ENCODE measurements at places on chromosomes 1 and 21.
A peak's percentile ranks its signal among the peaks of the same experiment; 100 is the strongest.

GRCh38 chr1:28417441-28417922 is 47.9 kb downstream of the PHACTR4 start:
- peak; percentile 53 for DNase-seq

DNA sequence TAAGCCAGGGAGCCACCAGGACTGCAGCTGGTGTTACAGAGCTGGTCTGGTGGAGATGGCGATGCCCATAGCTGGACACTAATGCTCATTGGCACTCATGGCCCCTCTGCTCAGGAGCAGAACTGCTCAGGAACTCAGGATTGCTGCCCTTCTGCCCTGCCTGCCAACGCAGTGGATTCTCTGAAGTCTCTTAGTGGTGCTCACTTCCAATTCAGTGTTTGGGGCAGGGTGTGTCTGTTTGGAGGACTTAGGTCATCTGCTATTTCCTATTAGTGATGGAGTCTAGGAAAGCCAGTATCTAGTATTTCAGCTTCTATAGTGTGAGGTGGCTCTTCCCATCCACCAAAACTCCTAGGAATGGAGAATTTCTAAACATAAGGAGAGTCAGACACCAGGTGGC is 29.1 kb downstream of the S100A10 start:
- DNase-seq: no peak

DNA sequence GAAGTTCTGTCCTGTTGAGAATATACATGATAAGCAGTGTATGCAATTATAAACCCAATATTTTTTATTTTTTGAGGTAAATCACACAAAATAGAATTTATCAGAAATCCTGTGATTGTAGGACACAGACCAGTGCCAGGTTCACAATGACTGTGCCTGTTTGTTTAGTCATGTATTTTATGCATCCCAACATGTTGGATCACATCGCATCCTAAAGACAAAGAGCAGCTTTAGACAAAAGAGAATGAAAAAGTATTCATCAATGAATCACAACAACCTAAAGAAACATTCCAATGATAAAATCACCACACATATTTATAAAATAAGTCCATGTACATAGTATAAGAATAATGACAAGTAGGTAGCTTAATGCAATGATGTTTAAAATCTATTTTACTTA is 53.2 kb upstream of the LRRC8D start:
- DNase-seq: no peak

GRCh38 chr1:91803847-91804545 is 82.0 kb downstream of the TGFBR3 start:
- no peak for DNase-seq

DNA sequence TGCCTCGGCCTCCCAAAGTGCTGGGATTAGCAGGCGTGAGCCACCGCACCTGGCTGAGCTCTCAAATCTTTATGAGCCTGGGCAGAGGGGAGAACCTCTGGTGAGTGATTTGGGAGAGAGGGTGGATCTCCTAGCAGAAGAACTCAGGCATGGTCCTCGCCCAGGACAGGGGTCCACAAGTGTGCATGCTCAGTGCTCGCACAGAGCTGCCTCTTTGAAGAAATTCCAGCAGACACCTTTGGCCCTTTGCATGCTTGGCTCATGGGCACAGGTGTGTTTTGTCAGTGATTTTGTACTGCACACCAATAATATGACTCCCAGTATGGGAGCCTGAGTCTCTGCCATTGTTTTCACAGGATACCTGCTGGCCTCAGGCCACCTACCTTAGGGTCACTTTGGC is 11.8 kb upstream of the PRAMEF12 start:
- no peak for DNase-seq

DNA sequence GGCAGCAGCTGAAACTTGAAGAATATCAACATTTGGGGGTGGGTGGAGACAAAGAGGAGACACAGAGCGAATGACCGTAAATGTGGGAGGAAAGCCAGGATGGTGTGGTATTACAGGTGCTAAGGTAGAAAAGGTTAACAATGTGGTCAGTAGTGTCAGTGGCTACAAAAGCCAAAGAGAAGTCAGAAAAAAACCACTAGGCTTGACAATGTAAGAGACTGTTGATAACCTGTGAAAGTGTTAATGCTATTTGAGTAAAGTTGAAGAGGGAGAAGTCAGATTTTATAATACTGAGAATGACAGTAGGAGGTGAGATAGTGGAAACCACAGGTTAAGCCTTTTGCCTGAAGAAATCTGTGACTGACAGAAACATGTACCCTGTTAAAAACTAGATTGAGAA is 120.8 kb downstream of the CLEC20A start:
- no peak for DNase-seq

GRCh38 chr1:20322825-20323612 is 32.3 kb downstream of the VWA5B1 start:
- DNase-seq: no peak

DNA sequence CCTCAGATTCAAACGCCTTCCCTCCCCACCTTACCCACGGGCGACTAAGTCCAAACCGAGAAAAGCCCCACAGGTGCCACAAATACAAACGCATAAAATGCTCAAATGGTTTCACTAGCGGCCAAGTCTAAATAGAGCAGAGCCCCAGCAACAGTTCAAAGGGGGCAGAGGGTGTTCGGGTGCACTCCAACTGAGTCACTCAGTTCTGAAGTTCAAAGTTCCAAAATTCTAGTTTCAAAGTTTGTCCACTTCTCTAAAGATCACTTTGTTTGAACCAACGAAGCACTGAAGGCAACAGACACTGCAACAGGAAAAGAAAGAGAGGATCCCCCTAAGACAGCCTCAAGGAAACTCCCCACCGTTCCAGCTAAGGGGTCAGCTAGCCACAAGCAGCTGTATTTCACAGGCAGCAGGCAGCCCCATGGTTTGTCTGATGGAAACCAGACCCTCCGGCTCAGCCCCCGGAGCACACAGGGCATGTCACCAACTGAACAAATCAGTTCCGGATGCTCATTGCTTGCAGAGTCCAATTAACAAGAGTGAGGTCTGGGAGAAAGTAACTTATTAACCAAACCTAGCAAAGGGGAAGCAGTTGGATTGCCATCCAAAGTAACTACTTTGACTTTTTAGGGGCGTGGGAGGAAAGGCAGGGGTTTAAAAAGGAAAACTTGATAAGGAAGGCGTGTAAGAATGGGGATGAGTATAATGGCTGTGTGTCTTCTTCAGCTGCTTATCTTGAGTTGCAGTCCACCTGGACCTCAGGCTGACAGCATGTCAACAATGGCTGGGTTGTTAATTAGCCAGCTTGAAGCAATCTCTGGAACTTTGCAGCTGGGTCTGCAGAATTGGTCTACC is 1423.9 kb upstream of the PRMT6 start:
- DNase-seq: no peak

GRCh38 chr1:211783897-211784296 is 46.7 kb downstream of the LPGAT1 start:
- DNase-seq: no peak

GRCh38 chr1:25896266-25896665 is 10.0 kb downstream of the STMN1 start:
- DNase-seq: no peak

DNA sequence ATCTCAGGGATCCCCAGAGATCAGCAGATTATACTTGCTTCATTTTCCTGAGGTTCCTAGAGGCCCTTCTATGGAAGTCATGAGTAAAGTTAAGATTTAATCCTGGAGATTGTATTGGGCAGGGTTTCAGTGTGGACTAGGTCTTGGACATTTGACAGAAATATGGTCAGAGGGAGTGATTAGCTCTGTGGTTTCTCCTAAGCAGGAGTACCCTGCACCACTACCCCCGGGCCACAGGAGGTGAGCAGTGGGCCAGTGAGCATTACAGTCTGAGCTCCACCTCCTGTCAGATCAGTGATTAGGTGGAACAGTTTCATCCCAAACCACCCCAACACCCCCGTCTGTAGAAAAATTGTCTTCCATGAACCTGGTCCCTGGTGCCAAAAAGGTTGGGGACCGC is 43.2 kb downstream of the PHACTR4 start:
- no peak for DNase-seq

DNA sequence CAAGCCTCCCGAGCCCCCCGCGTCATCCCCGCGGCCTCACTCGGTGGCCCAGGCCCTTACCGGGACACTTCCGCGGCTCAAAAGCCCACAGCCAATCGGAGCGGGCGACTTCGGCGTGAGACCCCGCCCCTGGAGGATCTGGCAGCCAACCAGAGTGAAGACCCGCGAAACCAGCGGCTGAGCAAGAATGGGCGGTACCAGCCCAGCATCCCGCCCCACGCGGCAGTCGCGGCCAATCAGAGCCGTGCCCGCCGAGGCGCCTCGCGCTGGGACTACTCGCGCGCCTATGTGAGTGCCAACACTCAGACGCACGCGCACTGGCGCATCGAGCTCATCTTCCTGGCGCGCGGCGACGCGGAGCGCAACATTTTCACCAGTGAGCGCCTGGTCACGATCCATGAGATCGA is 22.5 kb downstream of the DISP3 start:
- no peak for DNase-seq

GRCh38 chr21:36839123-36839522 is 127.3 kb downstream of the HLCS start:
- DNase-seq: no peak

DNA sequence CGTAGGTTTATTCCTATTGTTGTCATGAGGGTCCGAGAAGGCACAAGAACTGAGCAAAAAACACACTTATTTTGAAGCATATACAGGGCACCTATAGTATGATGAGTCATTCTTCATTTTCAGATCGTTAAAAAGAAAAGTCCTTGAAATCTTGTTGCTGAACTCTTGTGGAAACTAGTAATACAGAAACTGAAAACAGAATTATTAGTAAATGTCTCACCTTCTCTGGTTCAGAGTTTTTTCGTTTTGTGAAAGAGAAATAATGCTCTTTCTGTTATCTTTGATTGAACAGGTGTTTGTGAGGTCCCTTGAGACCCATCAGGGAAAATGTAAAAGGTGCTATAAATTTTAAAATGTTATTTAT is 102.0 kb upstream of the COA6 start:
- DNase-seq: no peak

- peak; percentile 6 for DNase-seq
These were observed at the start of gene PTGER3 for GRCh38 chr1:71047635-71048607. Gene PTGER3, minus strand, starts transcription at chr1:71047816. Its CDS starts 239 bp downstream, at chr1:71047577.

GRCh38 chr21:25331286-25331685 is 276.0 kb downstream of the MRPL39 start:
- no peak for DNase-seq

- DNase-seq: no peak
These were observed 26.0 kb downstream of the ADGRL4 start for GRCh38 chr1:78980511-78980910.

GRCh38 chr1:107963601-107964335 is 1.2 kb downstream of the VAV3 start:
- peak; percentile 19 for DNase-seq

GRCh38 chr1:164638492-164639202 is 79.7 kb downstream of the PBX1 start:
- no peak for DNase-seq

GRCh38 chr1:27007909-27008582 is 4.6 kb downstream of the TENT5B start:
- no peak for DNase-seq

DNA sequence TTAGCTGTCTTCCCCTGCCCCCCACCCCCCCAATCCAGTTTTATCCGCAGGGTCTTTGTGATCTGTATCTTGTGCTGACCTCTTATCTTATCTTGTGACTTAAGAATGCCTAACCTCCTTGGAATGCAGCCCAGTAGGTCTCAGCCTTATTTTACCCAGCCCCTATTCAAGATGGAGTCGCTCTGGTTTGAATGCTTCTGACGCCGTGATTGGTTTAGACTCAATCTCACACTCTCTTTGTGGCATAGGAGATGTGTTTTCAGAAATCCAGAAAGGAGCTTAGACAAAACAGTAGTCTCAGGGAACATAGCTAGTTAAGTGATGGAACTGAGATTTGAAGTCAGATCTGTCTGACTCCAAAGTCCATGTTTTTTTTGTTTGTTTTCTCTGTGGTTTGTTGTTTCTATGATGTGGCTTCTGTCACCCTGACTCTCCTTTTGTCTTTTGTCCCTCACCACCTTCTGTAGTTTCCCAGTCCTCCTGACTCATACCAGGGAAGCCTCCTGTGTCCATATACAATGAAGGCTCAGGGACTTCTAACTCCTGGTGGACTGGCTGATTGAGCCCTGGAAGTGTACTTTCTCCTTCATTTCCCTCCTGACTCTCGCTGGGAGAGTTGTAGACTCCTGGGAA is 18.1 kb upstream of the USP24 start:
- DNase-seq: peak; percentile 32

- no peak for DNase-seq
These were observed 221.0 kb downstream of the DSCAM start for GRCh38 chr21:40625991-40626390.

DNA sequence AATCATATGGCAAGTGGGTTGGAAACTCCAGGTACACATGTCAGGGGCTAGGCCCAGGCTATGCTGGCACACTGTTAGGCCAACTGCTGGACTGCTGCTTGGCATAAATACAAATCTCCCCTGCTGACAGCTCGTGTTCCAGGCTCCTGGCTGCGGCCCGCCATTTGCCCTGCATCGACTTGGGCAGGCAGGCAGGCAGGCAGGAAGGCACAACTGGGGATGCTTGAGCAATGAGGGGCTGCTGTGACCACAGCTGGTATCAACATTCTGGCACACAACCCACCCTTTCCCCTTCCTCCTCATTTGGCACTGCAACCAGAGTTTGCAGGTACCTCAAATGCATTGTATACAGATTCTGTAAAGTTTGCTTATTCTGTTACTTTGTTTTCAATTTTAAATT is 53.2 kb downstream of the SAMSN1 start:
- no peak for DNase-seq

DNA sequence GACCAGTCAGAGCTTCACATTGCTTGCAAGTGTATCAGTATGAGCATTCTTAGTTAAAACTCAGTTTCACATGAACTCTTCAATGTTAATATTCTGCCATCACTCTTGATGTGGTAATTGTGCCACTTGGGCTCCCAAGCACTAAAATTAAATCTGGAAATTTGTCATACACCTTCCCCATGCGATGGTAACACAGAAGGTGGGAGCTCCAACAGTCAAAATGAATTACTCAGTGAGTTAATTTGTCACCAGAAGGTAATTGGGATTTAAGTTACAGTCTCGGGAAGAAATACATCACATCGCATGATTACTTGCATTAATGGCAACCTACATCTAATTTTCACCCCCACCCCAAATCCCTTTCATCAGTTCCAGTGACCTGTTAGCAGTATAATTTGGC is 376.5 kb upstream of the DAB1 start:
- no peak for DNase-seq

GRCh38 chr1:41743366-41743765 is 175.4 kb downstream of the HIVEP3 start:
- peak; percentile 27 for DNase-seq

DNA sequence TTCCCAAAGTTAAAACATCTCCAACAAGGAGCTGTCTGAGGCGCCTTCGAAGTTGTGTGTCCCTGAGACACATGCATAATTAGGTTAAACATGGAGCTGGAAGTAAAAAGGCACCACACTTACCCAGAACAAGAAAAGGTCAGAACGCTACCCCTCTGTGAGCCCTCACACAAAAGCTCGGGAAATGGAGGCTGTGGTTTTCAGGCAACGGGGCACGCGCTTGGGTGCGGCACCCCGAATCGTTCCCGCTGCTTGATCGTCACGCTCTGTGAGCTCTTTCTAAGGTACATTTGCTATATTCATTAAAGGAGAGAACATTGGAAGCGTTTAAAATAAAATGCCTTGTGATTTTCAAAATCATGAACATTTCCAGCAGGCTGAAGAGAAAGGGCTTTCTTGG is 12.5 kb downstream of the CAPN8 start:
- no peak for DNase-seq

- no peak for DNase-seq
These were observed 43.9 kb downstream of the DSCAM start for GRCh38 chr21:40803101-40803500.

GRCh38 chr1:59107516-59107915 is 189.4 kb upstream of the FGGY start:
- DNase-seq: no peak
